ENCODE measurements at places on chromosomes 7 and 10. TPM values are rescaled to one million over a fixed set of nuclear protein-coding genes. Genes with fewer than 3 reads are reported as not detected.
A peak's percentile ranks its signal among the peaks of the same experiment; 100 is the strongest.

DNA sequence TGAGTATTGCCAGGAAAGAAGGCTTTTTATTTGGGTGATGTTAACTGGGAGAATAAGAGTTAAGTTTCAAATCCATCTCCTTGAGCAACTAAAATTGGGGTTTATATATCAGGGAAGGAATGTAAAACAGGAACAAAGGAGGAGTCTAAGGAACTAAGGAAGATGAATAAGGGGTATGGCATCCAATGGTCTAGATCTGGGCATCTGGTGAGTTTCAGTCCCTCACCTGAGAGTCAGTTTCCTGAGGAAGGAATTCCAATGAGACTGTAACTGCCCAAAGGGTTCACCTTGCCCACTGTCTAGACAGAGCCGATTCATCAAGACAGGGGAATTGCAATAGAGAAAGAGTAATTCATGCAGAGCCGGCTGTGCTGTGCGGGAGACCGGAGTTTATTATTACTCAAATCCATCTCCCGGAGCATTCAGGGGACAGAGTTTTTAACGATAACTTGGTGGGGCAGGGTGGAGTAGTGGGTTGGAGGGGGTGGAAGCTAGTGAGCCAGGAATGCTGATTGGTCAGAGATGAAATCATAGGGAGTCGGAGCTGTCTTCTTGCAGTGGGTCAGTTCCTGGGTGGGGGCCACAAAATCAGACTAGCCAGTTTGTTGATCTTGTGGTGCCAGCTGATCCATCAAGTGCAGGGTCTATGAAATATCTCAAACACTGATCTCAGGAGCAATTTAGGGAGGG, 188.3 kb upstream of the STK17A start:
- DNase-seq: no peak

DNA sequence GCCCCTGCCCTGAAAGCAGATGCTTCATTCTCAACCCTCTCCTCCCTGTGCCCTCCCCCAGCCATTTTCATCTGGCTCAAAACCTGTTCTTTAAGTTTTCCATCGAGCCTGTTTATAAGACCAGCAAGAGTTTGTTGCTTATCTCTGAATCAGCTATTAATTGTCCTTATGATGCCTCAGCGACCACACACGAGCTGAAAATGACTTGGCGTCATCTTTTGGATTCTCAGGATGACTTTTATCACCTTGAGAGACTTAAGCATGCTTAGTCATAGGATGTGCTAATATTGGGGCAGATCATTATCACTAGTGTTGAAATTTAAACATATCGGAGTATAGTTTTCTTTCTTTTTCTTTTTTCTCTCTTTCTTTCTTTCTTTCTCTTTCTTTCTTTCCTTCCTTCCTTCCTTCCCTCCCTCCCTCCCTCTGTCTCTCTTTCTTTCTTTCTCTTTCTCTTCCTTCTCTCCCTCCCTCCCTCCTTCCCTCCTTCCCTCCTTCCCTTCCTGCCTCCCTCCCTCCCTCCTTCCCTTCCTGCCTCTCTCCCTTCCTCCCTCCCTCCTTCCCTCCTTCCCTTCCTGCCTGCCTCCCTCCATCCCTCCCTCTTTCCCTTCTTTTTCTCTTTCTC, 184.5 kb downstream of the PHTF2 start:
- no peak for DNase-seq

DNA sequence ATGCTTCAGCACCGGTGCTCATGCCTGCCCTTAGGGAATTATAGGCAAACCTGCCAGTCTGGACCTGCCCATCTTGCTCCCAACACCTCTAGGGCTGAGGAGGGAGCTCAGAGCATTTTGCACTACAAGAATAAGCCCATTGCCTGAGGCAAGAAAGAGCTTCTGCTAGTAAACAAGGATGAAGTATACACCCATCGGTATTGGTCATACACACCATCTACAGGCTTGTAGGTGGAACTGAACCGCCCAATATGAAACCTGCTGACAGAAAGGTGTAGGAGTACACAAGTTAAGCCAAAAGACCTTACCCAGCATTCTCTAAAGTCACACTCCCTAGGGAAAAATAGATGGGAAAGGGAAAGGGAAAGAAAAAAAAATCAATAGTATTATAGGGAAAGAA, 957.0 kb upstream of the LRRTM3 start:
- DNase-seq: no peak

DNA sequence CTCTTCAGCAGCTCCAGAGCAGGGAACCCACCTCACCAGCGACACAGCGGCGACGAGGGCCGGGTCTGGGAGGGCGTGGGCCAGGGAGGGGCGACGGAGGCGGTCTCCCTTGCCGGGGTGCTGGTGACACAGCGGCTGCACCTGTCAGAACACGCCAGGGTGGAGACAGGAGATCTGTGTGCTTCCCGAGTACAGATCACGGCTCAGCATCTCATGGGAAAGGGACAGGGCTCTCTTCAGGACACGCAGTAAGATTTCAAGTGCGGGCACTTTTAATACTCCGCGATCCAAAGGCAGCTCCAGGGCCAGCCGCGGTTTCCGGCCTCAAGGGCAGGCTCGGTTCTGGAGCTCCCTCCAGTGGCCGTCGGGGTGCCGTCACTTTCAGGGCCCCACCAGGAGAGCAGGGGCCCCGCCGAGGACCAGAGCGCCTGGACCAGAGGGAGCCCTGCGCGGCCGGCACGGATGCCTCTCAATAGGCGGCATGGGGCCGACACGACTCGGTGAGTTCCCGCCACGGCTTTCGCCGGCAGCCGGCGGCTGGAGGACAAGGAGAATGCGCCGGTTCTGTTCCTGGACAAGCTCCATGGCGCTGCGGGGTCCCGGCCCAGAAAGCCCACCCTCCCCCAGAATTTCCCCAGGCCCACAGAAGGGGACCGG, 21.4 kb downstream of the GPR146 start:
- peak; percentile 84 for DNase-seq

The DPYSL4 gene
- not detected for total RNA-seq

The SLC39A12 gene
- total RNA-seq: not detected
